ENCODE measurements at places on chromosomes 1 and 21.
A peak's percentile ranks its signal among the peaks of the same experiment; 100 is the strongest.

GRCh38 chr1:116182019-116182714 is 71.0 kb downstream of the MAB21L3 start:
- DNase-seq: no peak

DNA sequence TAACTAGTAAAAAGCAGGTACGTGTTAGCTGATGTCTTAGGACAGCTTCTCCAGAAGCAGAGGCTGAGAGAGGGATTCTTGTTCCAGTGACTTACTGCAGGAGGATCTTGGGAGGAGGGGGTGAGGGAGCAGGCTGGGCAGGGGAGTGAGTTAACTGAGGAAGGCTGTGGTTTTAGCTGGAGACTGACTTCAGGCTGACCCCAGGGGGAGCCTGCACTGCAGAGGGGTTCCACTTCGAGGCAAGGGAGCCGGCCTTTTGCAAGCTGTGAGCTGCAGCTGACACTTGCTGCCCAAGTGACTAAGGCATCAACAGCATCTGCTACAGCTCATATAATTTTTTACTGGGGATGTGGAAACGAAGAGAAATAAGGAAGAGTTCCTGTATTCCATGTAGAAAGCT is 50.4 kb upstream of the SOD1 start:
- DNase-seq: no peak

GRCh38 chr1:202807926-202808757 is at the start of gene KDM5B:
Gene KDM5B (minus strand): TSS chr1:202808421. CDS start chr1:202808305, 116 bp downstream.
- DNase-seq: peak; percentile 75

DNA sequence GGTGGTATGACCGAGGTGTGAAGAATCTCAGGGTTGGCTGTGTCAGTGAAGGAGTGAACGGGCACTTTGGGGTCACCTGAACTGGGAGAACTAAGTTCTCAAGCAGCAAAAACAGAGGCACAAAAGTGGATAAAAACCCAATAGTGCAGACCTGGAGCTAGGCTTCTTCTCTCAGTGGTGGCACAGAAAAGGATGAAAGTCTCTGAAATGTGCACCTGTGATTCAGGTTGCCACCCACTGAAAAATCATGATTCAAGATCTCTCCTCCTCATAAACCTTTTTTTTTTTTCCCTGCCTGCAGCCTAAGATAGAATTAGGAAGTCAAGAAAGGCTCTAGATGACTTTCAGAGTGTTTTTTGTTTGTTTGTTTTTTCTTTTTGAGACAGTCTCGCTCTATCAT is 304.8 kb downstream of the KIF26B start:
- DNase-seq: no peak

DNA sequence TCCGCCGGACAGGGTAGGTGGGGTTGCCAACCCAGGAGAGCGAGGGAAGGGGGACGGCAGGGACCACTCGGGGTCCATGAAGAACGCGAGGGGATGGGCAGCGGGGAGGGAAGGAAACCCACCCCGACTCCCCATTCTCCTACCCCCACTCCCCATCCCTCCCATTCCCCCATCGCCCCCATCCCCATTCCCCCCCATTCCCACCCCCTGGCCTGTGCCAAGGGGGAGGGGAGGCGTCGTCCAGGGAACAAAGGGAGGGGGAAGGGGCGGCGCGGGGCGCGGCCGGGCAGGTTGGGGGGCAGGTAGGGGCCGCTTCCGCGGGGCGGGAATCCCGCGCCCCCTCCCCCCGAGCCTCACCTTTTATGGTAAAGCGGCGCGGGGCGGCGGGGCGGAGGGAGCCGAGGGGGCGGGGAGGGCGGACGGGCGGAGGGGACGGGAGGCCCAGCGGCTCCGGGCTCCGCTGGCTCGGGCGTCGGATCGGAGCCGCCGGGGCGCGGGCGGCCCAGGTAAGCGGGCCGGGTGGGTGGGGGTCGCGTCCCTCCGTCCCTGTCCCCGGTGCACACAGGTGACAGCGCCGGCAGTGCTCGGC is at the start of gene FBLIM1:
TSS of gene FBLIM1 (plus strand) at position 453 of the 589 bp plus-strand sequence. CDS start 6,189 bp downstream, outside the sequence.
- DNase-seq: peak; percentile 29

DNA sequence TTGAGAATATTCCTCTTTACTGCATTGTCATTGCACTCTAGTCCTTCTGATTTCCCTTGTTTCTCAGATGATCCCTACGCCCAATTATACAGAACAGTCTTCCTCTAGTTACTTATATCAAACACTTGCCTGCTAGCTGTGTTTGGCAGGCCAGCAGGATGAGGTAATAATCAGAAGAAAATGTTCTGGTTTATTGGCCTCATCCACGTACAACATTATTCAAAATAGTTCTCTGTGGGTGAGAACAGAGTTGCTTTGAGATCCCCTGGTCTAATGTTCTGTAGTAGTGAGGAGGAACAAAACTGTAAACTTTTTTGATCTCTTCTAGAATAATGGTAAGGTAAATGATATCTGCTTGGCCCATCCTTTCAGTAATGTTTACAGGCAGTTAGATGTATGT is 22.3 kb upstream of the C1orf105 start:
- DNase-seq: no peak

DNA sequence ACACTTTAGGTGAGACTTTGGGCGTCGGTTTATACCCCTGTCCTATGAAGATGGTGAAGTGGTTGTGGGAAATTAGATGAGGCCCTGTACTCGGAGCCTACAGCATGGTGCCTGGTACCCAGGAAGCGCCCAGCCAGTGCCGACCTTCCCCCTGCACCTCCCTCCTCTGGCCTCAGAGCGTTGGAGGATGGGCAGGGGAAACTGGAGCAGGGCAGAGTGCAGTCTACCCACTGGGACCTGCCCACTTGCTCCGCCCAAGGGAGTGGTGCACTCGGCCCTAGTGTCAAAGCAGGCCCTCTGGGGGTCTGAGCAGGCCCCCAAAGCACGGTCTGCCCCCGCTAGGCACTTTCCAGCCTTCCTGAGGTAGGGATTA is 13.0 kb upstream of the TTC22 start:
- DNase-seq: no peak

GRCh38 chr1:22053017-22053860 is 730 bp downstream of the CDC42 start:
- peak; percentile 65 for DNase-seq

DNA sequence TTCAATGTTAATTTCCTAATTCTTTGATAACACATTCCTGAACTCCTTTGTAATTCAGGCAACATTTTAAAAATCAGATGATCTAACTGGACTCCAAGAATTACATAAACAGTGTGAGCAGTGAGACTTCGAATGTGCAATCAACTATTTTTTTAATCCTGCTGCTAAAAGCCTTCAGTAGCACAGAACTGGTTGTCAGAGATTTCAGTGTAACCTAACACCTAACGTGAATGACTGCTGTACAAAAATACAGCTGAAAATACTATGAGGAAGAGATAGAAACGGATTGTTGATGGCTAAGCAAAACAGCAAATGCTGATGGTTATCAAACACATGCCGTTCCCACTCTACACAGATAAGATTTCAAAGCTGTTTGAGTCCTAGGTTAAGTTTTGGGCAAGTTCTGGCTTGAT is 46.1 kb downstream of the APP start:
- no peak for DNase-seq
